ENCODE measurements at places on chromosomes 6 and 20.
A peak's percentile ranks its signal among the peaks of the same experiment; 100 is the strongest.

- peaks cover 21% of the 10 kb centered on the region for H3K4me1 ChIP-seq
- H3K36me3 ChIP-seq, result no peaks in the 10 kb centered on the region
- H3K27me3 ChIP-seq, result peaks cover 6% of the 10 kb centered on the region
- peak overlapping the region; percentile 87 for H3K27ac ChIP-seq
- H3K4me3 ChIP-seq, result peak overlapping the region; percentile 98
Measured at GRCh38 chr6:84228198-84228543, 728 bp upstream of the CEP162 start.

DNA sequence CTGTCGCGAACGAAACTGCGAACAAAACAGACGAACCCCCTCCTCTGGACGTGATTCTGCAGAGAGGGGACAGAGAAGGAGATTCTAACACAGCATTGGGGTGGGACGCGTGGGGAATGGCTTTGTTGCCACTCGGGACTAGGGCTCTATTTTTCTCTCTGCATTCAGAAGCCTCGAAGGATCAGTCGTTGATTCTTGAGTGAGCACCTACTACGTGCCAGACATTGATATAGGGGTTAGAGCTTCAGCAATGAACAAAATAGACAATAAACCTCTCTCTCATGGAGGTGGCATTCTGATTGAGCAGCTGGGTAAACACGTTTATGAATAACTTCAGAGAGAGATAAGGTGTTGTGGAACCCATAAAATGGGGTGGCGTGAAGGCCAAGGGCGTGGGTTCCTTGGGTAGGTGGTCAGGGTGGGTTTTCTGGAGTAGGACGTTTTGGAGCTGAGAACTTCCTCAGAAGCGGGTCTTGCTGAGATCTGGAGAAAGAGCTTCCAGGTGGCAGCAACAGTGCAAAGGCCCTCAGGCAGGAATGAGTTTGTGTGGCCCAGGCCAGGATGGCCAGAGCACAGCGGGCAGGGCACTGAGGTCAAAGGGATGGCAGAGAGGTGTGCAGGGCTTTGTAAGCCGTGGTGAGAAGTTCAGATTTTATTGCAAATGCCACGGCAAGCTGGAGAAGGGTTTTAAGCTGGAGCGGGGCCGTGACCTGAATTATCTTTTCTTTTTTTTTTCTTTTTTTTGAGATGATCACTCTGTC lies 884 bp downstream of the SLC2A10 start:
- no peaks in the 10 kb centered on the region for H3K36me3 ChIP-seq
- peaks cover 9% of the 10 kb centered on the region for H3K4me1 ChIP-seq
- DNase-seq, result no peak
- peaks cover 78% of the 10 kb centered on the region for H3K27me3 ChIP-seq

DNA sequence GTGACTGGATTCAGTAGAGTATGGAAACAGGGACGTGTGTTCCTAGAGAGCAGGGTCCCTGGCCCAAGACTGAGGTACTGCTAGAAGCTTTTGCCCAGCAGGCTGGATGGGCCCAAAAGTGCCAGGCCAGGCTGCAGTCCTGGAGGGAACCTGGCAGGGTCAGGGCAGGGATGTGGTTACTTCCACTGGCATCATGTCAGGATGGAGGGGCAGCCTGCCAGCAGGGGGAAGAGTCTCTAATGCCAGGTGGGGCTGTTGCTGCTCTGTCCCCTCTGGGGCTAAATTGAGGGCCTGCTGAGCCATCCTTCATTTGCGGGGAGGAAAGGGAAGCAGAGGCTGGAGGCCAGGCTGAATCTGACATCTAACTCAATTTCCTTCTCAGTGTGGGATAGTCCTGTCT lies 17.2 kb downstream of the ZDHHC14 start:
- H3K27ac ChIP-seq, result no peak overlapping the region
- H3K27me3 ChIP-seq, result peaks cover 5% of the 10 kb centered on the region
- no peak for DNase-seq
- no peak overlapping the region for H3K4me3 ChIP-seq

DNA sequence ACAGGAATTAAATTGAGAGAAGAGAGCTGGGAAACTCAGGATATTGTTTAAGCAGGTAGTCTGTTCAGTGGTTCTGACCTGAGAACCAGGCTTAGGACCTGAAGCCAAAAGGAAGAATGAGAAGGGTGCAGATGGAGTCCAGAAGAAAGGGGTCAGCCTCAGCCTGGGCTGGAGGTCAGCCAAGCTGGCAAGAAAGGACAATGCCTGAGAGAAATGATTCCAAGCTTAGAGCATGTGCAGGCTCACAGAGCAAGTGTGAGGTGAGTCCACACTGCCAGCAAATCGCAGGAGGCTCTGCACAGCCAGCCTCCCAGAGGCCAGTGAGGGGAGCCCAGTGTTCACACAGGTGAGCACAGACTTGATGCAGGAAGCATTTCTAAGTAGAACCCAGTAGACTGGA lies 47.3 kb downstream of the DAAM2 start:
- H3K27ac ChIP-seq, result no peak overlapping the region
- H3K36me3 ChIP-seq, result no peaks in the 10 kb centered on the region
- DNase-seq, result no peak
- H3K4me3 ChIP-seq, result no peak overlapping the region

GRCh38 chr6:42313941-42314570 lies 96.4 kb upstream of the MRPS10 start:
- DNase-seq, result no peak
- H3K36me3 ChIP-seq, result no peaks in the 10 kb centered on the region
- no peaks in the 10 kb centered on the region for H3K27me3 ChIP-seq
- H3K4me3 ChIP-seq, result no peak overlapping the region
- peak overlapping the region; percentile 15 for H3K27ac ChIP-seq

- no peak for DNase-seq
- no peak overlapping the region for H3K4me3 ChIP-seq
- no peaks in the 10 kb centered on the region for H3K27me3 ChIP-seq
- no peaks in the 10 kb centered on the region for H3K36me3 ChIP-seq
- no peaks in the 10 kb centered on the region for H3K4me1 ChIP-seq
Measured at GRCh38 chr6:133230052-133230451, 11.1 kb upstream of the EYA4 start.

- no peaks in the 10 kb centered on the region for H3K36me3 ChIP-seq
- no peaks in the 10 kb centered on the region for H3K4me1 ChIP-seq
- H3K4me3 ChIP-seq, result no peak overlapping the region
- no peaks in the 10 kb centered on the region for H3K27me3 ChIP-seq
- no peak overlapping the region for H3K27ac ChIP-seq
Measured at GRCh38 chr20:9660236-9660868, 146.0 kb downstream of the LAMP5 start.

GRCh38 chr20:47215653-47216397 lies 140.7 kb downstream of the ZMYND8 start:
- H3K27ac ChIP-seq, result peak overlapping the region; percentile 35
- DNase-seq, result no peak
- H3K4me3 ChIP-seq, result no peak overlapping the region
- peaks cover 47% of the 10 kb centered on the region for H3K36me3 ChIP-seq
- H3K4me1 ChIP-seq, result peaks cover under 1% of the 10 kb centered on the region

GRCh38 chr6:16420337-16420714 lies 181.9 kb downstream of the GMPR start:
- peaks cover 47% of the 10 kb centered on the region for H3K4me1 ChIP-seq
- H3K4me3 ChIP-seq, result peak overlapping the region; percentile 59
- peaks cover 24% of the 10 kb centered on the region for H3K36me3 ChIP-seq
- peak overlapping the region; percentile 94 for H3K27ac ChIP-seq

DNA sequence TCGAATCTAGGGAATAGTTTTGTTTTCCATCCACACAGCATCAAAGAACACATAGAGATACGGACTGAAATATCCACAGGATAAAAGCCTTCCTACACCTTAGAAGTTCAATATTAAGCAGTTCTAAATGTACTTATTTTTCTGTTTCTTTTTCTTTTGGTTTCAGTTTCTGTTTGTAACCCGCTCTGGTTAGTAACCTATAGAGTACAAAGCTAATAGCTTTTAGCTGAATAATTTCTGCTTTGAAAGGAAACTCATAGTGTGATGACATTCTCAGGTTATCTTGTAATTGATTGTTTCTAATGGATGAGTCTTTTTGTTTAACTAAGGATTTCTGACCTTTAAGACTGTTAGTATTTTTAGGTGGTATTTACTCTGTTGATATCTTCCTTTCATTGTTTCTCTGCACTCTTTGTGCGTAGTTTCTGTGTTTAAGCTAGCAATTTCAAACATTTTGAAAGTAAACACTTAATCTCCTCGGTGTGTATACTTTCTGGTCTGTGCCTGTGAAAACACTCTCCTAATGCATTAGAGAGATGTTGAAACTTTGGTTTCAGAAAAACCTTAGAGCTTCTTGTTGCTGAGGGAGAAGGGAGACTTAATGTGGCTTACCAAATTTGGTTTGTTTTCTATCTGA lies 385.5 kb downstream of the HDGFL1 start:
- peak overlapping the region; percentile 85 for H3K27ac ChIP-seq
- H3K27me3 ChIP-seq, result no peaks in the 10 kb centered on the region
- no peaks in the 10 kb centered on the region for H3K36me3 ChIP-seq
- DNase-seq, result no peak

DNA sequence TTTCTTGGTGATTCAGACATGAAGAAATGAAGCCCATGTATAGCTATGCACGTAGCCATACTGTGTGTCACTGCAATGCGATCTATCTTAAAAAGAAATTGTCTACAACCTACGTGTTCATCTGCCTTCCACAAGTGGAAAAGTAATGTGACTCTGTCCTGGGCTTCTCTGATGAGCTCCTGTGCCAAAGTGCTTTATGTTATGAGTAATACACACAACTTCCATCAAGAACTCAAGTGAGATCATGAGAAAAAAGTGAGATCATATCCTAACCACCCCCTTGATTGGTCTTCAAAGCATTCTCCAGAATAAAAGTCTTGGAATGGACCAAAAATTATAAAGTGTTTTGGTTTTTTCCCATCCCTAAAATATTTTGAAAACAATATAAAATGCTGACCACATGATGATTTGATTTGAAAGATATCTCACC lies 114.3 kb downstream of the DST start:
- no peaks in the 10 kb centered on the region for H3K27me3 ChIP-seq
- H3K27ac ChIP-seq, result no peak overlapping the region
- H3K4me1 ChIP-seq, result no peaks in the 10 kb centered on the region
- no peak for DNase-seq
- no peak overlapping the region for H3K4me3 ChIP-seq

DNA sequence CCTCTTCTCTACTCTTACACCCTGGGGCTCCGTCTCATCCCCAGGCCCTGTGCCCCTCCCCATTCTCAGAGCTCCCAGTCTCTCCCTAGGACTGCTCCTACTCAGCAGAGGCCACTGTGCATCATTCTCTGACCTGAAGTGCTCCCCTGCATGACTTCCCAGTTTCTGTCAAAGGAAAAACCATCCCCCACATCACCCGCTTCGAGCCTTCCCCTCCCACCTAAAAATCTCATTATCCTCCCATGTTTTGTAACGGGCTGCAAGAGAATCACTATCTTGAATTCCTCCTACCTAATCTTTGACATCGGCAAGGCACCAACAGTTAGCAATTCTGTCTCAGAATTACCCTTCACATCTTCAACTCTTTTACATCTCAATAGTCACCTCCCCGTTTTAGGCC lies 463.0 kb downstream of the PRKN start:
- H3K4me1 ChIP-seq, result no peaks in the 10 kb centered on the region
- no peaks in the 10 kb centered on the region for H3K27me3 ChIP-seq

DNA sequence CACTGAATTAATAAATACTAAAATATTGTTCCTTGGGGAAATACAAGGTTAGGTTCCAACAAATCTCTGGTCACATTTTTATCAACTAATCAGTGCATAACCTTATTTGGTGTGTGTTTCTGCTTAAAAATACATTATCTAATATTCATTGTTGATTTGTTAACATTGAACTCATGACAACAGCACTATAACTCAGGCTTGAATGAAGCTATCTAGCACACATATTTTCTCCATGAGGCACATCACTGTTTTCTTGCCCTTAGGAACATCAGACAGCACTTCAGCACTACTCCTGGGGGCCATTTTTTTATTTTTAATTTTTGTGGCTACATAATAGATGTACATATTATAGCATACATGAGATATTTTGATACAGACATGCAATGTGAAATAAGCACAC lies 277.2 kb upstream of the NT5E start:
- DNase-seq, result no peak
- no peak overlapping the region for H3K27ac ChIP-seq
- H3K27me3 ChIP-seq, result no peaks in the 10 kb centered on the region
- no peak overlapping the region for H3K4me3 ChIP-seq
- no peaks in the 10 kb centered on the region for H3K36me3 ChIP-seq

DNA sequence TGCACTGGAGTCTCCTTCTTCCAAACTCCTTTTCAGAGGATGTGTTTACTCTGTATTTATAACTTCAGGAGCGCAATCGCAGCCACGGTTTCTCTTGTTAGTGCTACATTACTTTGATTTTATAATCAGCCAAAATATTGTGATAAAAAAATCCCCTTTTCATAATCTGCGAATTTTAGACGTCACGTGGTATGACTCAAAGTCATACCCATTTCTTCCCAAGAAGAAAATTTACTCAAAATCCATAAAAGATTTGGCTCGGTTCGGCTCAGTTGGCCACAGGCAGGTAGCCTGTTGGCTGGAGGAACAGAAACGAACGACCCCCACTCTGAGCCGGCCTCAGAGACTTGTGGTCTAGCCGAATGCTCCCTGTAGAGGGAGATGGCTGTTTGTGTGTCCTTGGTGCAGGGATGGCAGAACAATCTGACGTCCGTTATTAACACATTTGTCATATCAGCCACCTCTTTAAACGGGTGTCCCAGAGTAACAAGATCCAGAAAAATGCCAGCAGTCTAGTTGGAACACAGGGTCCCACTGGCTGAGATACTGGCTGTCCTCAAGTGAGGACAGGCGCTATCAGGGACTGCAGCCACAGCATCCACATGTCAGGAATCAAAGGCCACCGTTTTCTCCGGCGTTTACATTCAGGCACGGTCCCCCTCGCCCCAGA lies 247.6 kb downstream of the DLL1 start:
- no peak for DNase-seq
- no peak overlapping the region for H3K27ac ChIP-seq
- no peak overlapping the region for H3K4me3 ChIP-seq
- no peaks in the 10 kb centered on the region for H3K36me3 ChIP-seq
- H3K27me3 ChIP-seq, result peaks cover 6% of the 10 kb centered on the region

- H3K36me3 ChIP-seq, result no peaks in the 10 kb centered on the region
- no peak within 1 kb of the TSS for H3K27ac ChIP-seq
- no peak for DNase-seq
Measured at GRCh38 chr20:916125-916799, at the start of gene ANGPT4. Gene ANGPT4 (minus strand): TSS chr20:916334. CDS start chr20:916214, 120 bp downstream.

GRCh38 chr6:157381631-157382621 lies 936 bp downstream of the ZDHHC14 start:
- peaks cover 35% of the 10 kb centered on the region for H3K27me3 ChIP-seq
- peak overlapping the region; percentile 82 for H3K4me3 ChIP-seq
- H3K4me1 ChIP-seq, result peaks cover 25% of the 10 kb centered on the region
- peak; percentile 72 for DNase-seq

GRCh38 chr20:31617432-31618104 lies 12.5 kb downstream of the ID1 start:
- H3K27ac ChIP-seq, result no peak overlapping the region
- no peak overlapping the region for H3K4me3 ChIP-seq
- H3K36me3 ChIP-seq, result no peaks in the 10 kb centered on the region

Measured in activated naive CD4-positive, alpha-beta T cell treated with anti-CD3 and anti-CD28 coated beads, Interleukin-2, amount 10 ng/mL, durations not matched to agents 7 days and 5 days (primary cell).